ENCODE measurements at places on chromosomes 6 and 20.

DNA sequence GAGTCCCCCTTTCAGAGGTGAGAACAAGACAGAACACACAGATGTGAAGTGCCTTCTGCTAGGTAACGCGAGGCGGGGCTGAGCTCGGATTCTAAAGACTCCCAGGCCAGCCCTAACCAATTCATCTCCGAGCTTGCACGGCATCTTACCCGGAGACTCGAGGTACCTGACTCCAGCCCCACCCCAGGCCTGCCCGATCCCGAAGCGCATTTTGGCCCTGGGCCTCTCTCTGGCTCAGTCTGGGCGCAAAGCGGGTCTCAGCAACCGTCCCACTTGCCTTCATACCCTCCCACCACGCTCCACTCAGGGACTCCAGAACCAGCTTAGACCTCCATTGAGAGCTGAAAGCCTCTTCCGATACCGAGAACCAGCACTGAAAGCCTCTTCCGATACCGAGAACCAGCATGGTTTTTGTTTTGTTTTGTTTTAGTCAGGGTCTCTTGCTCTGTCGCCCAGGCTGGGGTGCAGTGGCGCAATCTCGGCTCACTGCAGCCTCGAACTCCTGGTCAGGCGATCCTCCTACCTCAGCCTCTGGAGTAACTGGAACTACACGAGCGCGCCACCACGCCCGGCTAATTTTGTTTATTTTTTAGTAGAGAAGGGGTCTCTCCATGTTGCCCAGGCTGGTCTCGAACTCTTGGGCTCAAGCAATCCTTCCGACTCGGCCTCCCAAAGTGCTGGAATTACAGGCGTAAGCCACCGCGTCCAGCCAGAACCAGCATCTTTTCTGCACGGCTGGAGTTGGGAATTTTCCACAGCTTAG lies 557 bp upstream of the DYNLRB1 start:
- peak; percentile 92 for DNase-seq

- peak; percentile 57 for DNase-seq
Measured at GRCh38 chr6:73309785-73310502, 44.1 kb downstream of the DPPA5 start.

GRCh38 chr6:169847141-169847674 lies 95.8 kb downstream of the ERMARD start:
- no peak for DNase-seq

DNA sequence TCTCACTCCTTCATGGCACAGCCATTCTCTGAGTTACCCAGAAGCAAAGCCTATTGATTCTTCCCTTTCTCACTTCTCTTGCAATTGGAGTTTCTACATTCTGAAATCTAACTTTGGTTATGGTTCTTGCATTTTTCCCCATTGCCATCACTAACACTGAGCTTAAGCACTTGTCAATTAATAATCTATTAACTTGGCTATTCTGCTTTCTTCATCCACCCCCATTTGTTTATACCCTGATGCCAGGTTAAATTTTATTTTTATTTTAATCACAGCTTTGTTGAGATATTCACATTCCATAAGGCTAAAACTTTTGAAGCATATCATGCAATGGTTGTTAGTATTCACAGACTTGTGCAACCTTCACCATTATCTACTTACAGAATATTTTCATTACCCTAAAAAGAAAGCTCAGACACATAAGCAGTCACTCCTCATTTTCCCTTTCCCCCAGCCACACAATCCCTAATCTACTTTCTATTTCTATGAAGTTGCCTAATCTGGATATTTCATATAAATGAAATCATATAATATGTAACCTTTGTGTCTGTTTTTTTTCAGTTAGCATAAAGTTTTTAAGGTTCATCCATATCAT lies 222.3 kb downstream of the UBE3D start:
- DNase-seq, result no peak

DNA sequence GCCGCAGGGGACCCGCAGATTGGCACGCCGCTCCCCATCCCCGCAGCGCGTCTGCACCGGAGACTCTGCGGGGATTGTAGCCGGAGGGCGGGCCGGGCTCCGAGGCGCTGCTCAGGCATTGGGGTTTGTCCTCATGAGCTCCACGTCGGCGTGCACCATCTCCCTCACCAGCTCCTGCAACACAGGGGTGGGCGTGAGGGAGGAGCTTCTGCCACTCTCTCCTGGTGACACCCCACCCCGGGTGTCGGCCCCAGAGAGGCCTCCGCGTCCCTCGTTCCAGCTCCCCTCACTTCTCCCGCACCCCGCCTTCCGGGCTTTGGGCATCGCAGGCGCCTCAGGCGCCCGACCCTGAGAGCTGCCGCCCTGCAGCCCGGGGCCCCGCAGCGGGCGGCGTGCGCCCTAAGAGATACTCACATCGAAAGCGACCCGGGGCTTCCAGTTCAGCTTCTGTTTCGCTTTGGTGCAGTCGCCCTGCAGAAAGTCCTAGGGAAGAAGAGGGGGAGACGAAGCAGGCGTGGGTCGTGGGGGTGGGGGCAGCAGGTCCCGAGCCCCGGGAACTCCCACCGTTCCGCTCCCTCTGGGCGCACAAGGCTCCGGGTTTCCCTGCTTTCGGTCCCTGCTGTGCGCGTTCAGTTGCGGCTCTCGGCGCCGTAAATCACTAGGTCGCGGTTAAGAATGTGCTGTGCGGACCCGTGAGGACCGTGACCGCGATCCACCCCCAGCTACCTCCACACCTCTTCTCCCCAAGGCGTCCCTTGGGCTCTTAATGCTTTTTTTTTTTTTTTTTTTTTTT lies 14.5 kb downstream of the FOXC1 start:
- no peak for DNase-seq

- DNase-seq, result peak; percentile 14
Measured at GRCh38 chr6:41747256-41748101, at the start of gene PGC. TSS of gene PGC (minus strand) at chr6:41747397. CDS start at chr6:41747334, 63 bp downstream.

Data from epithelial cell of esophagus (primary cell).